Esophagus squamous epithelium (tissue), 5 donors: ENCODE measurements at places on chromosomes 1 and 21.

DNA sequence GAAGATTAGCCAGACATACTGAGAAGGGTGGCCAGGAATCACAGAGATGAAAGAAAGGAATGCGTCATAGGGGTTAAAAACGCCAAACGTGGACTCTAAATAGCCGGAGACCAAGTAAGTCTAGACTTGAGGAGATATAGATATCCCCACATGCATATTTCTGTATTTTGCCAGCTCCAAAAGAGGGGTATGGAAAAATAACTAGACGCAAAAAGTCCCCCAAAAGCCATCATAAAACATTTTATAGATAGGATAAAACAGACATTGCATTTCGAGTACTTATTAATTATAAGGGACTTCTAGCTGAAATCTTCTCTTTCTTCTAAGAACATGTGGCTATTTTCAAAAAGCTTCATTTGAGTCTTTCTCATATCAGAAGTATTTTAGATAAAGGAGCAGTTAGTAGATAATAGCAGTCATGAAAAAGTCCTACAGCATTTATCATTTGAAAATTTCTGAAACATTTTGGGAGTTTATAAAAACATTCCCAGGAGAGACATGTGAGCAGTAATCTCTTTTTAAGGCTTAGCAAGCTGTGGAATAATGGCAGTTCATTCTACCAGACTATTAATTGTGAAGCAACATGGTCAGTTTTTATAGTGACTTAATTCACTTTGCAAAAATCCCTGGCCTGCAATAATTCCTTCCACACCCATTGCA lies 6.1 kb downstream of the KIF26B start:
- DNase-seq: no peak

- DNase-seq: no peak
Measured at GRCh38 chr1:3821447-3821846, 25.1 kb upstream of the LRRC47 start.

- DNase-seq: no peak
Measured at GRCh38 chr1:1004780-1005697, 5.1 kb upstream of the HES4 start.

- DNase-seq: no peak
Measured at GRCh38 chr1:177119311-177119710, 45.2 kb downstream of the ASTN1 start.

GRCh38 chr1:3657096-3657475 lies 4.8 kb downstream of the TP73 start:
- no peak for DNase-seq

- no peak for DNase-seq
Measured at GRCh38 chr1:117821774-117822482, 107.5 kb downstream of the GDAP2 start.

DNA sequence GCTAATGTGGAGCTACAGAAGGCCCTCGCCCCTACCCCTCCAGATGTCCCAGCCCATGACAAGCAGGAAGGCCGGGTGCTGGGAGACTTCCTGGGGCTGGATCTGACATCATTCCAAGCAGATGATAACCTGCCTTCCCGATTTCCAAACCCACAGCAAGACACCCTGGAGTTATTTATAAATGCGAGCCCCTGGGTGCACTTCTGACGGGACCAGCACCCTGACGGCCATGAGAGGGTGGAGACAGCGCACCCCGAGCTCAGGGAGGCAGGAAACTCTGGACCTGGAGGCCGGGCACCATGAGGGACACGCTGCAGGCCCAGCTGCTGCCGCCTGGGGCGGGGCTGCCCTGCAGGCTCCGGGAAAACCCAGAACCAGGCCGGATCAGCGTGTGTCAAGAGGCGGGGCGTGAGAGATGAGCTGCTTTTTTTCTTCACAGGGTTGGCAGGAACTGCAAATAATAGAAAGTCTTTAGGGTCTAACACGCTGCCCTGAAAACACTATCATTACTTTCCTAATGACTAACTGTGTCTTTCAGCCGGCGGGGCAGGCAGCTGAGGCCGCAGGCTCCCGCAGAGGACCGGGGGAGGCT lies 2.5 kb upstream of the PCBP3 start:
- no peak for DNase-seq

DNA sequence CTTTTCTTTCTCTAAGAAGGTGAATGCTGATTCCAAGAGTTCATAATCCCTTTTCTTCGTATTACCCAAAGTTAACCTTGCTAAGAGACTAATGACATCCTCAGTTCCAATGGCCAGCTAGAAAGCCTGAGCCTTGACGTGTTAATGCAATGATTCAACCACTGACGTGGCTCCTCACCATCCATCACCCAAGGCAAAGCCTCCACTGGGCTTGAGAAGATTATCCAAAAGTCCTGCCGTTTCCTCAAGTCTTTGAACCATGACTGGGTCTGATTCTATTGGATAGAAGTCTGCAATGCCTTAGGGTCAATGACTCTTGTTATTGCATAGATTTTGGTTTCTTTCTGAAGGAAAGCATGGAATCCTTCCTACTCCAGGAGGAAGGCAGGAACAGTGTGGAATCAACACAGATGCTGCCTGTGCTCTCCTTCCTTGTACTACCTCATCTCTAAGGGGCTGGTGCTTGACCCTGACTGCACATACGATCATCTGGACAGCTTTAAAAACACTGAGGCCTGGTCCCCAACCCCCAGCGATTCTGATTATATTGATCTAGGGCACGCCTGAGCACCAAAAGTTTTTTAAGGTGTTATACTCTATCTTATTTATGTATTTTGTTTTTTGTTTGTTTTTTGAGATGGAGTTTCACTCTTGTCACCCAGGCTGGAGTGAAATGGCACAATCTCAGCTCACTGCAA lies 69.3 kb upstream of the ANGPTL1 start:
- DNase-seq: no peak

DNA sequence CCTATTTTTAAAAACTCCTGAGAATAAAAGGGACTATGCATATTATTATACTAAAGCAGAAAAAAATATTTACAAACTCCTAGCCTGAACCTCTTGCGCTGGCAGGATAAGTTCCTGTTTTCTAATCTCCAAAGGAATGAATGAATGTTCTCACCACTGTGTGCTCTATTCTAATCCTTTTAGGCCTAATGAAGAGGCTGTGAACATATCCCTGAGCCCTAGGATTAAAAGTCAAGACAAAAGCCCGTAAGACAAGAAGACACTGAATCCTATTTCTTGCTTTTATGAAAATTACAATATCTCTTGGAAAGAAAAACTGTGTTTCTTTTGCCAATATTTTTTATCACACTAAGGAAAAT lies 317.5 kb downstream of the HHAT start:
- DNase-seq: no peak

DNA sequence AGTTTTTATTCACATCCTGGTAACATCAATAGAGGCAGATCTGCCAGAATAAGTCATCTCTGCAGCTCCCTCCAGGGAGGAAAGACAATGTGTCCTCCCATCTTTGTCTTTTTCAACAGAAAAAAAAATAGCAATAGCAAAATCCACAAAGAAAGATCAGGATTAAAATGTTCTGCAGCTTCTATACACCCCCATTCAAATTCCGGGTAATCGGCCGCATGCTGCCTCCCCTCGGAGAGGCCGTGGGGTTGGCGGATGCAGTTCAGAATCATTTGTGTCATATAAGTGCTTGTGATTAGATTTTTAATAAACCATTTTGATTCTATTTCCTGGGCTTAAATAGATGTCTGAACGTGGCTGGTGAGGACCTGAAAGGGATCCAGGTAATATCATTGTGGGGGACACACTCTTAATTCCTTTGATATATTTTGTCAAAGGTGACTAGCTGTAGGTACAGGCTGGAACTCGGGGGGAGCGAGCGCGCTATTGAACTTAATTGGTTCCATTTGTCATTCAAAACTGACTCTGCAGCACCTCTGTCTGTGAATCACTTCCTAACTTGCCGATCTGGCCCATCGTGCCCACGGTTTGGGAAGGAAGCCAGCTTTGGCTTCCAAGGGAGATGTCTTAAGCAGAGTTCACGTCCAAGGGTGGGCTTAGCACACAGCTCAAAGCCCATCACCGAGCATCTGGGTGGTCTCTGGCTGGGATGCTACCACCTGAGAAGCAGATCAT lies 85.6 kb upstream of the ARHGEF16 start:
- no peak for DNase-seq

- DNase-seq: no peak
Measured at GRCh38 chr1:243845888-243846287, 4.2 kb downstream of the AKT3 start.

GRCh38 chr1:182841368-182841988 lies 2.3 kb downstream of the DHX9 start:
- DNase-seq: no peak

DNA sequence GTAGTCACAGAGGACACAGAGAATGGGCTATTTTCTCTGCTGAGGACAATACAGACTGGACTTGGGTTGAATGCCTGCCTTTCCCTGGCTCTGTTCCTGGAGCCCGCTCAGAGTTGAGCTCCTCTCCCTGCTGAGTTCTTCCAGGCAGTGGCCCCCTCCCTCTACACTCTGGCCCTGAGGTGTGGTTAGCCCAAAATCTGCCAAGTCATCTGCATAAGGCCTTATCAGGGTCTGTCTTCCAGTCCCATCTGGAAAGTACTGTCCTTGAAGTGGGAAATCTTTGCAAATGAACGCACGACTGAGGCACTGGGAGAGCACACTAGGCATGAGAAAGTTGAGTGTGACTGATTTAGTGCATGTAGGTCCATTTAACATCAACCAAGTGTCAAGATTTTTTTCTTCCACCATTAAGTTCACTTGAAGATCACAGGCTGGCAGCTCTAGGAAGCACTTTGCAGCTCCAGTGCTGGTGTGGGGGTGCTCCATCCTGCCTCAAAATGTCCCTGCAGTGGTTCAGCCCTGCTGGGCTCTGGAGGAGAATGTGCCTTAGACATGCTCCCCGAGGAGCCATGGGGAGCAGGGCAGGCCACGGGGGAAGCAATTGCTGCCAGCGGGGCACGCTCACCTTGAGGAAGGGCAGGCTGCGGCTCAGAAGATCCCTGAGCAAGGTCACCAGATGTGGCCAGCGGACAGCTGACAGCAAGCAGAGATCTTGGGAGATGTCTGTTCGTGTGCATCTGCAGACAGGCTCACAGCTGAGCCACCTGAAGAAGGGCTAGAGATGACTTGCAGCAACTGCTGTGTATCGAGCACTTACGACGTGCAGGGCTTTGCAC lies 41.5 kb downstream of the IER5 start:
- no peak for DNase-seq

DNA sequence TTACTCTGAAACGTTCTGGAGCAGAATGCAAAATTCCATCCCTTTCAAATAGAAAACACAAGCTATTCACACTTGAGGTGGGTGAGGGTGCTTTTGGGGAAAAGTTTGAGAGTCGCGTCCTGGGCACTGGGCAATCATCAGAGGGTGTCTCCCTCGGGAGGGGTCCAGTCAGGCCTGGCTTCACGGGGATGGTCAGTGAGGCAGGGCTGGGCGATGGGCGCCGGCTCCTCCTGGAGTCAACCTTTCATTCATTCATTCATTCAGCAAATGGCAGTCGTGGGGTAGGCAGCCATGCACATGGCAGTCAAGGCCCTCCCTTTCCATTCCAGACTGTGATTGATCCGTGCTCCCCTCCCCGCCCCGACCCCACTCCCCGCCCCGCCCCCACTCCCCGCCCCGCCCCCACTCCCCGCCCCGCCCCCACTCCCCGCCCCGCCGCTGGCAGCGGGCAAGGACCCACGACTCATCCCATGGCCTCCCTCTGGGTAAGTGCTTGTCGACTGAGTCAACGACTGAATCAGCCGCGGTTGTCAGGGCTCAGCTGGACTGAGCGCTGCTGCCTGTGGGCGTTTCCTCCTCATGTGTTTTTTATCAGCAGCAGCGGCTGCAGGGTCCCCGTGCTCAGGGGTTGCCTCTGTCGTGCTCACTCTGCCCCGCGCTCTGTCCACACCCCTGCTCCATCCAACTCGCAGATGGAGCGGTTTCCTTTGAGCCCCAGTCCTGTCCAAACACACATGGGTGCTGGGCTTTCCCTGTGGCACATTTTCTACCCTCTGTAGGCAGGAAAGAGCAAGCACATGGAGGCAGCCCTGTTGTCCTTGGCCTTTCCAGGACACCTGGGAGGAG lies 12.5 kb upstream of the SPSB1 start:
- DNase-seq: no peak

DNA sequence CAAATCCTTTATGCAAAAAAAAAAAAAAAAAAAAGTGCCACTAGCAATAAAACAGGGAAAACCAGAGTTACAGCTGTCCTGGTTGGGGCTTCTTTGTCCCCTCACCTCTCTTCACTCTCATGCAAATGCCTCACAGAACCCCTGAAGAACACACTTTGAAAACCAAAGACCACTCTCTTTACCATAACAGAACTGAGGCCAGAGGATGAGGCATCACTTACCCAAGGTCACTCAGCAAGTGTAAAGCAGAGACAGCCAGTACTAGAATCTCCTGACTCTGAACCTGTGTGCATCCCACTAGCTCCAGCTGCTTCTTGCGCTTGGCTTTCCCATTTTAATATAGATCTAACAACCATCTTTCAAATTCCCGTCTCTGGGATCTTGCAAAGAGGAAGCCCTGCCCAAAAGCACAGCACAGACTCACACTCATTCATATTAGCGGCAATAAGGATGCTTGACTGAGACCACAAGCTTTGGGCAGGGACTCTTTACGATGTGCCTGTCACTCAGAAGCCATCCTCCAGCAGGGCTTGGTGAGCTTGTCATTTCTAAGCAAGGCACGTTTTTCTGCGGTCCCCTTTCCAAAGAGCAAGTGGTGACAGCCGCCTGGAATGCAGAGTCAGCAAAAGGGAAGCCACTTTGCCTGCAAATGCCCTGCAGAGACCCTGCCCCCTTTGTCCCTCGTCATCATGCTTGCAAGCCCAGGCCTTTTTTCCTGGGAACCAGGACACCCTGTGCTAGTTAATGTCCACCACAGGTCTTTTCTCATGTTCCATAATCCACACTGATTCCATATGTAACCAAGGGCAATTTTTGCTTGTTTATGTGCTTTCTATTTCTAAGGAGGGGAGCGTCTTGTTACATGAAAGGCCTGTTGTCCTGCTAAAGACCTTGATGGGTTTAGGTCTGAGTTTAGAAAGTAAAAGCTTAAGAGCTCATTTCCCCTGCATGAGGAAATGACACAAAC lies 76.5 kb upstream of the NFIA start:
- DNase-seq: no peak

DNA sequence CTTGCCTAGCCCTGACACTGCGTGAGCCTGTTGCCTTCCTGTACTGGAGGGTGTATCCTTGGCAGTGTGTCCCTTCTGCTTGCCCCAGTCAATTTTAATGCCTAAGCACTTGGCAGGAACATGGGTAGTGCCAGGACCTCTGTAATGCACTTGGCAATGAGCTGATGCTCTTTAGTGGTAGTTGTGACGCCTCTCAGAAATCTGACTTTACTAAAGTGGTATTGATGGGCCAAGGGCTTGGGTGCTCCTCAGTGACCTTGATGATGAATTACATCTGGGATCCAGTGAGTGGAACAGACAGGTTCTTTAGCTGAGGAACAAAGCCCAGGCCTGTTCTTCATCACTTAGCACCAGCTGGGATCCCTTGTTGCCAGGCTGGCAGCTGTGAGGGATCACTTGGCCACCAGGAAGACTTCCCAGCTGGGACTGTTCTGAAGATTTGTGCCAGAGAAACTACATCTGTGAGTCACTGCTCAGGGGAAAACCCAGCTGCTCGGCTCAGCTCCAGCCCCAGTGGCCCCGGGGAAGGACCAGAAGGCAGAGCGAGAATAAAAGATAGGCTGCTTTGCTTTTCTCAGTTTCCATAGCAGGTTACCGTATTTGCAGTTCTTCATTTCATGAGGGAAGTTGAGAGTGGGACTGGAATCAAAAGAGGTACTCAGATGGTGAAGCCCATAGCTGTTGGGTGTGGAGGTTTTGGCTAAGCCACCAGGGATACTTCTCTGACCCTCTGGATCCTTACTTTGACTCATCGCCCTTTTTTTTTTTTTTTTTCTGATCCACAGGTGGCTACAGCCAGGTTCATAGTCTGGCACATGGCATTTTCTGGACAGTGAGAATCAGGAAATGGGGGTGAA lies 28.5 kb upstream of the KCNA2 start:
- DNase-seq: no peak
